ENCODE measurements at places on chromosomes 2 and 18.

- DNase-seq: no peak
Measured at GRCh38 chr2:201813996-201814760, 7.8 kb downstream of the CDK15 start.

- no peak for DNase-seq
Measured at GRCh38 chr18:27378431-27379095, 193.5 kb upstream of the CHST9 start.

GRCh38 chr2:8022908-8023640 lies 658.8 kb upstream of the ID2 start:
- no peak for DNase-seq

GRCh38 chr2:1808981-1809422 lies 64.7 kb upstream of the PXDN start:
- DNase-seq: no peak

DNA sequence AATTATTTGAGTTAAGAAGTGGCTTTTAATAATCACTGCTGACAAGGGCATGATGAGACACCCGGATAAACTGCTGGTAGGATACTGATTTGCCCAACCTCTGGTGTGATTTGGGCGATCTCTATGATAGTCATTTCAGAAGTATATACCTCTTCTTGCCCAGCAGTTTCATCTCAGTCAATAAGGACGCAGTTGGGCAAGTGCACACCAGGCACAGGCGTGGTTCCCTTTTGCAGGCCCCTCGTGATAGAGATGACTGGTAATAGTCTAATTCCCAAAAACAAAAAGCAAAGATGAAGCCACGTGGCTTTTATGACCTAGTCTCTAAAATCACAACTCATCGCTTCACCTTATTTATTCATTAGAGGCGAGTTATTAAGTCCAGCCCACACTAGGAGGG lies 246.4 kb downstream of the PRKCE start:
- DNase-seq: no peak

DNA sequence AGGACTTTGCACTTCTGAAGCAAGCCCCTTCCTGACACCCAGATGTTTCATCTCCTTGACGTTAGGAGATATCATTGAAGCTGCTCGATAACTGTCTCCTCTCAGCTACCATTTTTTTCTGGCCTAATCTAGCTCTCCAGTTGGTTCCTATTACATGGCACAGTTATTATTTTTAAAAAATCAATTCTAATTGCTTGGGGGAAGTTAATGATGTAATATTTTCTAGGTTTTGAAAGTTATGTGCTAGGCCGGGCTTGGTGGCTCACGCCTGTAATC lies 22.5 kb upstream of the RAB31 start:
- no peak for DNase-seq

- DNase-seq: no peak
Measured at GRCh38 chr18:65206551-65207260, 544.1 kb upstream of the CDH7 start.

DNA sequence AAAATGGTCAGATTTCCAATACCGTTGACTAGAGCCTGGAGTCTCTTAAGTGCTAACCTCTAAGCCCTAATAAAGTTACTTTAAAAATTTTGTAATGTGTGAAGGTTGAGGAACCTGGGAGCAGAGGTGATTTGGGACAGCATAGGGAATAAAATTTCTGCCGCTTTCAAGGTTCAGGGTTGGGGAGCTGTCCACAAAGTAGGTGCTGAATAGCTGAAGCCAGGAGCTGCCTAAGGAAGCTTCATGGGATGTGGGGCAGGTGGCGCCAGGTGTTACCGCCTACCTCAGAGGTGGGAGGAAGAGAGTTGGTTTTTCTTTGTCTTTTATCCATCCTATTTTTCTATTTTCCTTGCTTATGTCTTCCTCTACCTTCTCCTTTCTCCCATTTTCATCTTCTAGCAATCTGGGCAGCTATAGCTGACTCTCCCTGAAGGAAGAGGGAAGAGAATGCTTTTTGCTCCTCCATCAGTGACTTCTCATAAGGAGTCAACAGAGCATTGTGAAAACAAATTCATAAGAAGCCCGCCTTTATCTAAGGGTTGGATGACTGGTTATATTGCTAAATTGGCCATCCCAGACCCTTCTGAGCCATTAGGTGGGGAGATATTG lies 178.7 kb downstream of the CLIP4 start:
- DNase-seq: no peak

GRCh38 chr18:12497296-12497695 lies 89.6 kb downstream of the PRELID3A start:
- no peak for DNase-seq

DNA sequence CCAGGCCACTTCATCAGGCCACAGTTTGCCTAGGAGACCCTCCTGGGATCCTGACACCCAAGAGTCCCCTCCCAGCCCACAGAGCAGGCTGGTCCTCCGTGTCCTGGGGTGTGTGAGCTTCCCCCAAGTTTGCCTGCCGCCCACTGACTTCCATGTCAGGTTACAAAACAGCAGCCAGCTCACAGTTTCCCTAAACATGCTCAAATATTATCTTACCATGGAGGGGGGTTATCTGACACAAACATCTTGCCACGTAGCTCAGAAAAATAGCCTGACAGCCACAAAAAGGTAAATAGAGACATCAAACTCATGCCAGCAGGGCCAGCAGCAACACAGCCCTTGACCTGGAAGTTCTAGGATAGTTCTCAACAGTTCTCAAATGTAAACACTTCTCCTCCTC lies 346.5 kb downstream of the TNS1 start:
- DNase-seq: no peak

- no peak for DNase-seq
Measured at GRCh38 chr18:9750606-9751304, 42.7 kb downstream of the RAB31 start.

GRCh38 chr2:206443735-206444527 lies 599 bp downstream of the ADAM23 start:
- DNase-seq: no peak

DNA sequence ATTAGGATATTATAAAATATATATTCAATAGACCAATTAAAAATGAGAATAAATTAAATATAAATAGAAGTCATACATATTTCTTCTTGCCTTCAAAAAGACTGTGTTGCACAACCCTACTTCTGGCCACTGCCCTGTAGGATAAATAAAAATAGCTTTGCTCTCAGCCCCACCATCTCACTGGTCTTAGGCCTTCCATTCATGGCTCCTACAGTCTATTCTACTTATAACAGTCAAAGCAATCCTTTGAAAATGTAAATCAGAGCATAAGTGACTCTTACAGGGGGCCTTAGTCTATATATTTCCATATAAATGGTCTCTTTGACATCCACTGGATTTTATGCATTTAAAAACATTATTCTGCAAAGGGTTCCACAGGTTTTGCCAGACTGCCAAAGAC lies 72.9 kb downstream of the KLF7 start:
- DNase-seq: no peak

DNA sequence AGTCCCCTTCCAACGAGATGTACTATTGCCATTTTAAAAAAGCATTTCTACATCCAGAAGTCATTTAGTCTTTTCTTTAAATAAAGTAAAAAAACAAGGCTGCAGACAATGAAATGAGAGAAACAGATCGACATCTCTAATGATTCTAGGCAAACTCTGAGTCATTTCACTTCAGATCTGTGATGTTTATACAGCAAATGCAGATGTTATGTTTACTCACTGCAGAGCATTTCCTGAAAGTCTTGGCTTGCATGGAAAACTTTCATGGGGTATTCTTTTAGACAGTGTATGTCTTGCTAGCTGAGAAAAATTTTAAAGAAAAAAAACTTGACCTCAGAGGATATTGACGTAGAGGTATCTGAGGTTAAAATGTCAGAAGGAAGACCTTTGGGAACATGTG lies 797.4 kb downstream of the CNTNAP5 start:
- no peak for DNase-seq

All from CD4-positive, alpha-beta T cell treated with Interleukin-12 subunit alpha and Interleukin-12 subunit beta, for 1 hour (primary cell).